Activated CD8-positive, alpha-beta memory T cell treated with anti-CD3 and anti-CD28 coated beads for 48 hours (primary cell): ENCODE measurements at places on chromosomes 7 and 10.

DNA sequence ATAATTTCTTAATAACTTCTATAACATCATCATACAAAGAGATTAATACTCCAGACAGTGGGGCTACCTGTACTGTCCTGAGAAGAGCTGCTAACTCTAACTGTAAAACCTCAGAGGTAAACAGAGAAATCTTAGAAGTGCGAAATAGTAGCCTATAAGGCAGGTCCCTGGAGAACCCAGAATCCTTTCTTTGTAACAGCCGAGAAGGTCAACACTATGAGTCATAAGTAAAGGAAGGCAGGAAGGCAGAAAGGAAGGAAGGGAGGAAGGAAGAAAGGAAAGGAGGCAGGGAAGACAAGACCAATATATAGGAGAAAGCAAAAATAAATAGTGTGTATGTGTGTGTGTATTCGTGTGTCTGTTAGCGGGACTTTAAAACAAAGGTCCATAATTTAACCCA is 540.6 kb downstream of the ZWINT start:
- DNase-seq: no peak

- no peak for DNase-seq
Observed at GRCh38 chr10:7199152-7199760, 211.6 kb downstream of the SFMBT2 start.

DNA sequence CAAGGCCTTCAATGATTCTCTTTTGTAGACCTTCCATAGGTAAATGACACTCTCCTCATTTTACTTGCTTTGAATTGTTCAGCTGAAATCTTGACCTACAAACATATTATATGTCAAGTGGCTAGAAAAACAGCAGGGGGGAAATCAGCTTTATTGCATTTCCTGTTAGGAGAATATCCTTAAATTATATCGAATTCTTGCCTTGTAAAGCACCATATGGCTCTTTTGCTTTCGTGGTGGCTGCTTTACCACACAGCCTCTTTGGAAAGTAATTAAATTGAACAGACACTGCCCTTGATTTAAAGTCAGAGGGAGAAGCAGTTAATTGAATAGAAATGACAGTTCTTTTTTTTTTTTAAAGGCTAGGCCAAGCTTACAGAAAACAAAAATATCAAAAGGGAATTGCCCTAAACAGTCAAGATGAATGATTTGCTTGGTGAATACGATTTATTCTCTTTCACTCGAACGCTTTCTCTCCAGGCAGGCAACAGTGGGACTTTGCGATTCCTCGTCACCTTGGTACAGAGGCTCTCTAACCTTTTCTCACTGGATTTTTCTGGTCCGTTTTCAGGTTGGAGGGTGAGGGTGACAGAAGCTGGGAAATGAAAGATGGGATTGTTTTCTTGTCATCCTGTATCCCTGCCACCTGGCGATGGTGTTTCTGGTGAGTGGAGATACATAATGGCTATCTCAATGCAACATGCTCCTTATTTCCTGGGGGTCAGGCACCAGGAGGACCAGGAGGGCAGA is 126.0 kb downstream of the GATA3 start:
- DNase-seq: no peak

DNA sequence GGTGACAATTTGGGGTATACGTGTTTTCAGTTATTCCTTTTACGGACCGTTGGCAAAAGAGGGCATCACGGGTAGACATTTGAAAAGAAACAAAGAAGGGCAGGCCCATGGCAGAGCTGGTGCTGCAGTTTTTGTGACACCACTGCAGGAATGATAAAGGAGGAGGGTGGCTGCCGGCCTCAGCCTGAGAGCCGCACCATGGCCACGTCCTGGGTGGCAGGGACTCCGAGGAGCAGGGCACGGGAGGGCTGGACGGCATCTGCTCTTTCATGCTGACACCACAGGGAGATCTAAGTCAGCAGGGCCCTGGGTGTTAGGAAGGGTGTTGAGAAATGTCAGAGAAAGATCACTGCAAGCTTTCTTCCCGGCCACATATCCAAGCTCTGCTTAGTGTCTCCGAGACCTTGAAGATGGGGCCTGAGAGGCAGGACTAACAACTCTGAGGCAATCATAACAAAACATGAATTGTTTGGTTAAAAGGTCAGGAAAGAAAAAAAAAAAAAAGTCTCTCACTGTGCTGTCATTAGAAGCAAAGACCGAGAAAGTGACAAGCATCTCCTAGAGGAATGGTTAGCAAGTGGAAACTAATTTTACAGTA is 36.6 kb downstream of the INSYN2A start:
- no peak for DNase-seq

- DNase-seq: no peak
Observed at GRCh38 chr7:6232534-6232933, 39.9 kb downstream of the CYTH3 start.

- no peak for DNase-seq
Observed at GRCh38 chr10:13970236-13970956, 360.3 kb downstream of the FRMD4A start.

GRCh38 chr7:33771422-33771821 is 133.9 kb upstream of the BMPER start:
- no peak for DNase-seq

DNA sequence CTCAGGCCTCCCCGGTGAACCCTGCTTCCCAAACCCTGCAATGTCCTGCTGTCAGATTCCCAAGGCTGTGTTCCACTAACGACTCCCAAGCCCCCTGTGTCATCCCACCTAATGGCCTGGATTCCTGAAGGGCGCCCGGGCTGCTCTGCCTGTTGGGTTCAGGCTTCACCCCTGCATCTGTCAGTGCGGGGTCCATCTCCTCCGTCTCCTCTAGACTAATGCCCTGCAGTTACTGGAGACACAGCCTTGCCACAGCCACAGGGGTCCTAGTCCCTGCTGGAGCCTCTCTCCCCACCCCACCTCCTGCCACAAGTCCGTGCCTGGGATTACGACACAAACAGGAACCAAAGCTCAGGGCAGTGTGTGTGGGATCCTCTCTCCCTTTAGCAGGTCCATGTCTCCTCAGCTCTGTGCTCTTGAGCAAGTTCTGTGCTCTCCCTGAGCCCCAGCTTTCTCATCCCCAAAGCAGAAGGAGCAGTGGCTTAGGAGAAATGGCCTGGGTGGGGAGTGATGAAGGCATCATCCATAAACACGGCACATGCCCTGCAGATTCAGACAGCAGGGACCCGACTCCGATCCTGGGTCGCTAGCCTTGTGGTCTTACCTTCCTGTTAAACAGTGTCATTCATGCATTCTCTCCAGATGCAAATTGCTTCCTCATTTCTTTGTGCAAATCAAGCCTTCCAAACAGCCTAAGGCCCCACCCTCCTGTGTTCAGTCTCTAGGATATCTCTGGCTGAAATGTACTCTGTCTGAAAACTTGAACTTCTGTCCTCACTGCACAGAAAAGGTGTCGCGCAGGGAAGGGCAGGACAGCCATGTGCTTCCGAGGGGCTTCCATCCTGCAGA is 8.2 kb upstream of the RBP3 start:
- no peak for DNase-seq

DNA sequence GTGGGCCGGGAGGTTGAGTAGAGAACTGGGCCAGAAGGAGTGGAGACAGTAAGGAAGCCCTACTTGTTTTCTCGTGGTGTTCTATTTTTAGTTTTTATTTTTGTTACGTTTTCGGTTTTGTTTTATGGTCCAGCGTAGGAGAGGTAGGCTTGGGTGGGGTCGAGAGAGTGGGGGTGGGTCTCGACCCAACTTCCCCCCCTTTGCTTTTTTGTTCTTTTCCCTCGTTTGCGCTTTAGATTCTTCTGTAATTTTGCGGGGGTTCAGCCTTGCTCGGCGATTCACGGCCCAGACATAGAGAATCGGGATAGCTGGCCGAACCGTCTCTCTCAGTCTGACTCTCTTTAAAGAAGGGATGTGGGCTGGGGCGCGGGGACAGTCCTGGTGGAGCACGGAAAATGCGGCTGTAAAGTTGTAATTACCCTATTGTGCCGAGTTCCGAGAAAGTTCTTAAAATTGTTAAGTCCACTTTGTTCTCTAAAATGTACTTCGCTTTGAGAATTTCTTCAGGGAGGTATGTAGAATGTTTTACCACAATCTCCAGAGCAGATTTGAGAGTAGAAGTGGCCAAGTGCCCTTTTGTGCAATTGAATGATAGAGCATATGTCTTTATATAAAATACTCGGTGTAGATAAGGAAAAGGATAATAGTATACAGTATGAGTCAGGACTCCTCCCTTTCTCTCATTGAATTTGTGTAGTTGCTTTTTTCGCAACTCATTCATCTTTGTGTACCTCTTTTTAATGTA is 816 bp downstream of the DMTF1 start:
- DNase-seq: no peak

DNA sequence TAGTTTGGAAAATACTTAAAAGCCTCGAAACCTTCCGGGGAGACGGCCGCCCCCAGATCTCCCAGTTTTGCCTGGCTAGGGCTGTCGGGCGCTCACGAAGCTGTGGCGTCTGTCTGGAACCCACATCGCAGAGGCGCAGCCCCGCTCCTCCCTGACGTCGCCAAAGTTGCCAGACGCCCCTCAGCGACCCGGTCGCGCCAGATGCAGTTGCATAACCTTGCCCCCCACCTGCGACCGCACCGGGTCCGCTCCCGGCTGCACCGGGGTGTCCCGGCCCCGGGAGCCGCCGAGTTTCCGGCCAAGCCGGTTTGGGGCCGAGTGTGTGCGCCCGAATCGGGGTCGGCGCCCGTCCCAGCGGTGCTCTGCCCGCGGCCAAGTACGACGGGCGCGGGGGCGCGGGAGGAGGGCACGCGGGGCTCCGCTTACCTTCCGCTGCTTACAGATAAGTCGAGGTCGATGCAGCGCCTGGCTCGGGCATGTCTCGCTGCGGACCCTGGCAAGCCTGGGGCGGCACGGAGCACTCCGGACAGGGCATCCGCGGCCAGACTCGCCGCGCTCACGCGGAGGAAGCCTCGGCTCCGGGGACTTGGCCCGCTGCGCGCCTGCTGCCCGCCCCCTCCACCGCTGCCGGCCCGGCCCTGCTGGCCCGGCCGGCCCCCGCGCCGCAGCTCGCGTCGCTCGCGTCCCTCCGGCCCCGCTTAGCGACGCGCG is 665 bp downstream of the INSYN2A start:
- no peak for DNase-seq

DNA sequence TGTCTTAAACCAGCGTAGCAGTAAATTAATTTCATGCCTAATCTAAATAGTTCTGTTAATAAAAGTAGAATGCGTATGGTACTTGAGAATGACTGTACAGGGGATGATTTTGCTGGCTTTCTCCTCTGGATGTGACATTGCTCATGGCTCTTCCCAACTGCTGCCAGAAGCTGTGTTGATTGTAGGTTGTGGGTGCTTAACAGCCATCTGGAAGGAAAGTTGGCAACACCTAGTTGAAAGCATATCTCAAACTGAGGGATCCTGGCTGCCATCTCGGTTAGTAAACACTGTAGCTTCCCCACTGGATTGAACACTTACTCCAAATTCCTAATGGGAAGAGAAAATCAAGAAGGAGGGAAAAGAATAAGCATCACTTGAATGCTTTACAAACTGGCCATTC is 130.9 kb downstream of the NXPH1 start:
- no peak for DNase-seq

DNA sequence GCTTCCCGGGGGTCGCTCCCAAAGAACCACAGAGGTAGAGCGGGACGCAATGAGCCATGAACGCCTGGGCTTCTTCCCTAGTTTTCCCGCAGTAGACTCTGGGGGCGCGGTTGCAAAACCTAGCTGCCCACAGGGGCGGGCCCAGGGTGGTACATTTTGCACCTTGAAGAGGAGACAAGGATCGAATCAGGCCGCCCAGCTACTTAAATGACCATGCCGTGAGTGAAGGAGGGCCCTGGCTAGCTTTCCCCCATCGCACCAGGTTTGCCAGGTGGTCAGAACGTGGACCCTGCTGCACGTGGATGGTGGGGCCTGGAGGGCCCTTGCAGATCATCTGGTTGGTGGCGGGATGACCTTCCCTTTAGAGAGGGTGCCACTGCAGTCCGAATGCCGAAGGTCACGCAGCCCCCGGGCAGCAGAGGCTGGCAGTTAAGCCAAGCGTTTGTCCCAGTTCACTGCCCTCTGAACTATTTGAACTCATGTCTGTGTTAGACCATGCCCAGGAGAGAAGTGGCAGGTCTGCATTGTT is 604 bp upstream of the SHTN1 start:
- DNase-seq: no peak

- no peak for DNase-seq
Observed at GRCh38 chr7:21104124-21104500, 317.4 kb upstream of the SP8 start.

- no peak for DNase-seq
Observed at GRCh38 chr7:99563650-99564049, 5.2 kb downstream of the ZNF655 start.

GRCh38 chr10:81534991-81535390 is 340.0 kb upstream of the NRG3 start:
- no peak for DNase-seq

DNA sequence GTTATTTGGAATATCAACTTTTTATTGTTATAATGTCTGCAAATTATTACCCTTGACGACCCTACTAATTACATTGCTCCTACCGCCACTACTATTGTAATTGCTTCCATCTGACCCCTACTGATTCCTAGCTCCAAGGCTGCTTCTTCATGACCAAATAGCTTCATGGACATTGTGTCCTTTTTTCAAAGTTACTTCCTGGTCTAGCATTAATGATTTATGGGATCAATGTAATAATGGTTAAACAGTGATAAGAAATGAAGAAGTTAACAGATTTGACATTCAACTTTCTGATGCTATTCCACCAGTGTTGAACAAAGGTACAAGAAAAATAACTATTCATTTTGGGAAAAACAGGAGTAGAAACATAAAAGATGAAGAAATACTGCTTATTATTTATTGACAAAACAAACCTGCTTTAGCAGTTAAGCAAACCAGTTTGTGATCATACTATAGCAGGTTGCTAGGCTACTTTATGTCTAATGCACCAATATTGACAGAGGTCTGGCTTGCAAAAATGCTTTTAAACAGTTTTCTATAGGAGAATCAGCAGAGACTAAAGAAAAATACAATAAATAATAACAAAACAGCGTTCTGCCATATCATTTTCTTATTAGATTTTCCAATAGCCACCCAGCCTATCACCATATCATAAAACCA is 125.8 kb downstream of the PCLO start:
- no peak for DNase-seq

DNA sequence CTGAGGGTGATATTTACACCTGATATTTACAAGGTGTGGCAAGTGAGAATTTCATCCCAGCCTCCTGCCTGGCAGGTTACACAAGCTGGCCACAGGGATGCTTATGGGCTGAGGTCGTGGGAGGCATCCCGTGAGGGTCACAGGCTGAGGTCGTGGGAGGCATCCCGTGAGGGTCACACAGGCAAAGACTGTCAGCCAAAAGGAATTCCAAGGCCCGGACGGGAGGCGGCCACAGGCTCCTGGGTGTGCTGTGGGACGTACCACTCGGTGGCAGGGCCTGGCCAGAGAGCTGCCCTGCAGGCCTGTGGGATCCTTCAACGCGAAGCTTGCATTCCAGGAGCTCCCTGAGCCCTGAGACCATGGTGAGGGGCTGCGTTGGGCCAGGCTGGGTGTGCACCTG is 460.6 kb downstream of the DNAJB6 start:
- no peak for DNase-seq

GRCh38 chr7:105990727-105991453 is 27.8 kb downstream of the CDHR3 start:
- DNase-seq: no peak
